ENCODE measurements at places on chromosomes 3 and 15.
A peak's percentile ranks its signal among the peaks of the same experiment; 100 is the strongest.

- no peak for DNase-seq
These were observed 35.6 kb upstream of the ARHGEF3 start for GRCh38 chr3:56837196-56837955.

DNA sequence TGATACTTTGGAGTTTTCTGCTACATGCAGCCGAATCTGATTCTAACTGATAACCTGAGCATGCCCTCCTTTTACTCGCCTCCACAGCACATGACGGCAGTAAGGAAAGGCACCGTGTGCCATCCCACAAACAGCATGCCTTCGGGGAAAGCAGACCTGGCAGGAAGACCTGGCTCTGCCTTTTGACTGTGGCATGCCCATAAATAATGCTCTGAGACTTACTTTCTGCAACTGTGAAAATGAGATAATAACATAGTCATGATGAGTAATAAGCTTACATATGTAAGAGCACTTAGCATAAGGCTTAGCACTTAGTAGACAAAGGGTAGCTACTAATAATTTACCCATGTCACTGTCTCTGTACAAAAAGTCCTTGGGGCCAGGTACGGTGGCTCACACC, 32.9 kb downstream of the MTHFS start:
- no peak for DNase-seq

DNA sequence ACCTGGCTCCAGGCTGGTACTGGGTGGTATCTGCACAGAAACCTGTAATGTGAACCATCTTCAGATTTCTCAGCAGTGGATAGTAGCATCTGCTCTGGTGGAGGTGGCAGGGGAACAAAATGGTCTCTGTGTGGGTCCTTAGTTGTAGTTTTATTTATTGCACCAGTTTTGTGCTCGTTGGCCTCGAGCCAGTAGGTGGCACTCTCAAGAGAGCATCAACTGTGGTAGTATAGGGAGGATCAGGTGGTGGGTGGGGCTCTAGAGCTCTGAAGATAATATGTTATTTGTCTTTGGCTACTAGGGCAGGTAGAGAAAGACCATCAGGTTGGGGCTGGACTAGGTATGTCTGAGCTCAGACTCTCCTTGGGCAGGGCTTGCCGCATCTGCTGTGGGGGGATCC, 254.0 kb upstream of the GPR149 start:
- DNase-seq = no peak

DNA sequence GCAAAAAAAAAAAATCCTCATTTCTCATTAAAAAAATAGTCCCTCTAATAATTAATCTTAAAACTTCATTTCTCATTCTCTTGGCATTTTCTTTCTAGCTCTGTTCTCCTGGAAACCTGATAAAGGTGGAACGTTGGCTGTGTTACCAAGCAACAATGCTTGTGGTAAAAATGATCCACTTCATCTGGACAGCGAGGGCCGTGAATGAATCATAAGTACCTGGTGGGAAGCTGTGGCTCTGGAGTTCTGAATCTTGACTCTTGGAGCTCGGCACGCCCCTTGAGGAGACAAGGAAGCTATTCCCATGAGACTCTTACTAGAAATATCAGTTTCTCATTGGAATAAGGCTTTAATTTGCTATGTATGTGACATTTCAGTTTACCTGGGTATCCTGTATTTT, 32.5 kb downstream of the BCL2L10 start:
- peak; percentile 56 for DNase-seq

- no peak for DNase-seq
These were observed 8.9 kb upstream of the RLBP1 start for GRCh38 chr15:89230277-89230676.

DNA sequence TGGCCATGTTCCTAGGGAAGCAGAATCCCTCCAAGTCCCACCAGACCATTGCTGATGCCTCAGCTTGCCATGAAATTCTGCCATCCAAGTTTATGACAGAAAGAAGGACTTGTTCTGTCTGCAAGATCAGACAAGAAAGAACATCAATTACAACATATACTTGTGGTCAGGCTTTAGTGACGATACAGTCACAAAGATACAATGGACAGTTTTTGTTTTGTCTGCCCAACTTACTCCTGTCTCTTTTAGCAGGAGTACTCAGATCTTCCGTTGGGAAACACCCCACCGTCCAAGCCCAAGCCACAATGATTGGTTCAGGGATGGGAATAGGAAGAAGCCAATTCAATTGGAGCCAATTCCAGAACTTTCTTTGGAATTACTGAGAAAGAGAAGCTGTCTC, 15.7 kb downstream of the KLHL6 start:
- DNase-seq = no peak

DNA sequence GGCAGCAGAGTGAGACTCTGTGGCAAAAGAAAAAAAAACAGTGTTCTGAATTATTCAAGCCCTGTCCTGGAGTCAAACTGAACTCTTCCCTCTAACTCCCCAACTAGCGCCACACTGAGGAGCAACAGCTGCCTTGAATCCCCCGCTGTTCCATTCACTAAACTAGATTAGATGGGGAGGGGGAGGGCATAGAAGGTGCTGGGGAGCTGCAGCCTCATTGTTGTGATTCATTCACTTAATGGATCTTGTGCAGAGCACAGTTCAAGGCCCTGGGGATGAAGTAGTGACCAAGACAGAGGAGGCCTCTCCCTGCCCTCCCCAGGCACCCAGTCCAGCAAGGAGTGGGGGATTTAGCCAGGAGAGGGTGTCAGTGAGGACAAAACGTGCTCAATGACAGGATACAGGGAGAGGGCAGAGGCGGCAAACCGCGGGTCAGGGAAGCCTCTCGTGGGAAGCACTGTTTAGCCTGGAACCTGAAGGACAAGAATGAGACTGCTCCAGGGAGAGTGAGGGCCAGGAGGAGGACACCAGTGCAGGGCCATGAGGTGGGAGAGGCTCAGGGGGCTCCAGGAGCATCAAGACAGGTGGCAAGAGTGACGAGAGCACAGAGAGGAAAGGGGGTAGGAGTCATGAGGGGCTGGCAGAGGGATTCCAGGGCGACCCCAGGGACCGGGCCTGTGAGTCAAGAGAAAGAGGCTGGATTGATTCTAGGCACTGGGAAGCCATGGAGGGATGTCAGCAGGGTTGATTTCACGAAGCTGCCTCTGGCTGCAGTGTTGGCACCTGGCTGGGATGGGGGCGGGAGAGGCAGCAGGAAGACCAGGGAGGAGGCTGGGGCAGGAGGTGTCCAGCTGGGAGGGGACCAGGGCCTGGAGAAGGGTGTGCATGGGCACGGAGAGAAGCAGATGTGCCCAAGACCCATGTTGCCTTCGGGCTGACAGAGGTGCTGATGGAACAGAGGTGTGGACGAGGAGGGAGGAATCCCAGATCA, 31.4 kb downstream of the ALS2CL start:
- DNase-seq = no peak

DNA sequence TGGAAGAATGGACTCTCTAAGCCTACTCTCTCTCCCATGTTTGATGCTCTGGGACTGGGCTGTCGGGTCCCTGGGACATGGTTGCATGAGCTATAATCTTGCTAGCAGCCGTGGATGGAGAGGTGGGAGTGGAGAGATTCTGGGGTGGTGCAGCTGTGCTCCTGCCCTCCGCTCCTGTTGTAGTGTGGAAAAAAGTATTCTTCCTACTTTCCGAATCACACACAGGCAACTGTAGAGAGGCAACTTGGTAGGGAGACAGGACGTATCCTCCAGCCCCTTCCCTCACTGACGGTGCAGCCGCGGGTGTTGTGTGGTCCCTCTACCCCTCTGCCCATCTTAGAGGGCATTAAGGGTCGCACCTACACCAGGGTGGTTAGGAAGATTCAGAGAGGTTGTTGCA, 281.4 kb upstream of the TLE3 start:
- no peak for DNase-seq

- no peak for DNase-seq
These were observed 641 bp downstream of the ACVR2B start for GRCh38 chr3:38454178-38454883.

Measured in DMS79 treated with DMSO at 0.1 percent for 48 hours (cell line).